ENCODE measurements at places on chromosomes 12 and 14. TPM values are rescaled to one million over a fixed set of nuclear protein-coding genes. Genes with fewer than 3 reads are reported as not detected.

- no peaks in the 10 kb centered on the region for H3K4me1 ChIP-seq
- no peaks in the 10 kb centered on the region for H3K27me3 ChIP-seq
- no peak overlapping the region for H3K27ac ChIP-seq
- H3K4me3 ChIP-seq: no peak overlapping the region
- H3K36me3 ChIP-seq: no peaks in the 10 kb centered on the region
Observed at GRCh38 chr12:2113119-2113912, 60.5 kb downstream of the CACNA1C start.

CLEC1A gene
- total RNA-seq: not detected

PRIMA1 gene
- 4.9 TPM for total RNA-seq

CAPRIN2 gene
- 55.9 TPM for total RNA-seq

DNA sequence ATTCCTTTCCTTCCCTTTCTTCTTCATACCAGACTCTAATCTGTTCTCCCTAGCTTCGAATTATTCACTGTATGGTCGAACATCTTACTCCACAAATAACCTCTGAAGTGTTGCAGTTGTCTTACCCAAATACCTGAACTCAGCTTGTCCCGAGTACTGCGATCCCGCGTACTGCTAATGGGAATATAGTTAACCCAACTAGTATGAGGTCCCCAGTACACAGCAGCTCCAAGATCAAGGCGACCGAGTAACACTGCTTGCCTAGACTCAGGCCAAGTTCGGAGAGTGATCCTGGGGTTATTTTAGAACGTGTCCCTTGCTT is 462 bp upstream of the ETNK1 start:
- no peaks in the 10 kb centered on the region for H3K36me3 ChIP-seq
- no peak for DNase-seq
- peaks cover 38% of the 10 kb centered on the region for H3K4me1 ChIP-seq
- H3K27ac ChIP-seq: peak overlapping the region; percentile 99
- peak overlapping the region; percentile 94 for H3K4me3 ChIP-seq
- H3K27me3 ChIP-seq: no peaks in the 10 kb centered on the region

DNA sequence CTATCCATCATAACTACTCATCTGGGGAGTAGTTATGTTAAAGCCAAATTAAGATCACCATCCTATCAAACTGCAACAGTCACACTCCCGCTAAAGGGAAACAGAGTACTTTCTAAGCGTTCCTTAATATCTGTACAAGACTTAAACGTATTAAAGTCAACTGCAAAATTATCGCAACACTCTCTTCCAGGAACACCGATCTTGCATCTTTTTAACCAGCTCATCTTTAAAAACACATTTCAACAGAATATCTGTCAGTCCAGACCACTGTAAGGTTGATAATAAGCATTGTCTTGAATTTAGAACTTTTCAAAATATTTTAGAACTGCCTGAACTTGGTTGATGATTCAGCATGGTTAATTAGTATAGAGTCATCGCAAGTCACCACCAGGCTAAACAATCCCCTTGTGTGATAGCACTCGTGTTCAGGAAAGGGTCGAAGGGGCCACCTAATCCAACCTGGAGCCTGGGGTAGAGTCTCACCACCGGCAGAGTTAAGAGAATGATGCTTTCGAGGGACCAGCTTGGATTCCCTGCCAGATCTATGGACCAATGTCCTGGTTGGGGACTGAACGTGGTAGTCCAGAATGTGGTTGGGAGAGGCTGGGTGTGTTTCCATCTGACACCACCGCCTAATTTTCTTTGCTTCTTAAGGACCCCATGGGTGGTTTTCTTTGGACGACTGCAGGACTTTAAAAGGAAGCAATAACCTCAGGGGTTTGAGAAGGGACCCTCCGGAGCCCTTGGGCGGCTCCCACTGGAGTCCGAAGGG is 890 bp downstream of the SPTLC2 start:
- peaks cover 46% of the 10 kb centered on the region for H3K4me1 ChIP-seq
- no peaks in the 10 kb centered on the region for H3K36me3 ChIP-seq
- peak overlapping the region; percentile 84 for H3K4me3 ChIP-seq

GRCh38 chr14:51544471-51544870 is 107.2 kb upstream of the FRMD6 start:
- H3K36me3 ChIP-seq: no peaks in the 10 kb centered on the region
- no peak overlapping the region for H3K4me3 ChIP-seq
- no peaks in the 10 kb centered on the region for H3K27me3 ChIP-seq
- no peak for DNase-seq
- H3K27ac ChIP-seq: no peak overlapping the region

GRCh38 chr14:72521045-72521444 is 372.9 kb downstream of the DPF3 start:
- H3K4me3 ChIP-seq: no peak overlapping the region
- peaks cover 6% of the 10 kb centered on the region for H3K36me3 ChIP-seq
- peaks cover 3% of the 10 kb centered on the region for H3K4me1 ChIP-seq
- no peak for DNase-seq

SGPP1 gene
- 8.5 TPM for total RNA-seq

DNA sequence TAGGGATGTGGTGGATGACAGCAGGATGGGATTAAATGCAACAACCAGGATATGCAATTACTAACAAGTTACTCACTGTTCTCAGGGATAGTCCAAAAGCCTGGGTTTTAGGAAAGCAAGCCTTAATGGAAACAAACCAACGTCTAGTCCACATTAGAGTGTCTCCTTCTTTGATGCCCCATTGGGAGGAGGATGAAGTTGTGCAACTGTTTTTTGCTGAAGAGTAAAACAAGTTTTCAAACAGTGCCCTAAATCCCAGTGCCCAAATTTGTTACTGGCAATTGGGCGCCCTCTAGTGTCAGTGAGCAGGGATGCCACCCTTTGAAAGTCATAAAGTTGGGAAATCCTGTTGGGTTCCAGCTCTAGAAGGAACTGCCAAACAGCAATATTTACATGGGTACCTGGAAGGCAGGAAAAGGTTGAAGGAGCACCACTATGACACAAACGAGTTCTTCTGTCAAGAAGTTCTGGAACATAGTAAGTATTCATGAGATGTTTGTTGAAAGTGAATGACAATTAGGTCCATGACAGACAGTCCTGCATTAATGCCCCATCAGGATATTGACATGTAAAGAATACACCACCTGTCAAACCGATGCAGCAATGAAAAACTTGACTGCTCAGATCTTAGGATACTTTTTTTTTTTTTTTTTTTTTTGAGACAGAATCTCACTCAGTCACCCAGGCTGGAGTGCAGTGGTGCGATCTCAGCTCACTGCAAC is 11.1 kb upstream of the DPF3 start:
- DNase-seq: peak; percentile 55
- H3K27me3 ChIP-seq: no peaks in the 10 kb centered on the region
- no peak overlapping the region for H3K27ac ChIP-seq
- no peak overlapping the region for H3K4me3 ChIP-seq

CD69 gene
- total RNA-seq: 0.42 TPM

DNA sequence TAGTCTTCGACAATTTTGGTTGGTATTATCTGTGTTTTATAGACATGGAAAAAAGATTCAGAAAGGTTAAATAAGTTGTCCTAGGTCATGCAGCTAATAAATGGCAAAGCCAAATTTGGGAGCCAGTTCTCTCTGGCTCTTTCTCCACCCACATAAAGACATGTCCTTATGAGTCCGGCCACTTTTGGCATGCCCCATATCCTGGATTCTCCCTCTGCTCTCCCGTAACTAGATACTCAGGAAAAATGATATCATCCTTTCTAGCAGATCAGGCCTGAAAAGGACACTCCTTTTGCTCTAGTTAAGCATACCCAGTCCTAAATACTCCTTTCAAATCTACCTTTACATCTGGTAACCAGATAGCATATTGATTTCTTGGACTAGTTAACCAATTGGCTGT is 64.4 kb downstream of the TTLL5 start:
- no peak overlapping the region for H3K27ac ChIP-seq
- H3K27me3 ChIP-seq: no peaks in the 10 kb centered on the region
- no peak for DNase-seq
- H3K36me3 ChIP-seq: peaks cover 49% of the 10 kb centered on the region

- H3K4me1 ChIP-seq: peaks cover 40% of the 10 kb centered on the region
- H3K27ac ChIP-seq: peak overlapping the region; percentile 69
- peaks cover 11% of the 10 kb centered on the region for H3K36me3 ChIP-seq
- H3K4me3 ChIP-seq: 0 out of 2 replicates have a peak overlapping the region, but pooled peaks have one; percentile 4
- DNase-seq: no peak
Observed at GRCh38 chr14:47438650-47439140, 236.7 kb downstream of the MDGA2 start.

DNA sequence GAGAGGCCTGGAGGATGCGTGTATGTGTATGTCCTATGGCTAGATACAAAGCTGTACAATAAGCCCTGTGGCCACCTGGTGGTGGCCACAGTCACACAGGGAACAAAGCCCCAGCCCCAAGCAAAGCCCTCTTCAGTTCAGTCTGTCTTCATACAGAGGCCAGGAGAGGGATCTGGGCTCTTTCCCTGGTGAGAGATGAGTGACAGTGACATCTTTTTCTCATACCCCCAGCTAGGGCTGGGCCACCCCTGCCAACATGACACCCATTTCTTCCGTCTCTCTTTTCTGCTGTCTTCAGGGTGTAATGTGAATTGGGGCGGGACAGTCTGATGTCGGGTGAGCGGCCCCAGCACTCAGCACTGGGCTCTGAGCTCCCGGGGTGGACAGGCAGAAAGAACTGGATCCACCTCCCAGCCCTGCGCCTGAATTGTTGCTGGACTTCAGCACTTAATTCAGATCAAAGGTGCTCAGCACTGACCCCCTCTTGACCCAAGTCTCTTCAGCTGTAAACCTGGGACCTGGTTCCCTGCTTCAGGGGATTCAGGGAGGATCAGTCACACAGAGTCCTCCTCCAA is 59.8 kb downstream of the SERPINA3 start:
- H3K4me3 ChIP-seq: no peak overlapping the region
- no peaks in the 10 kb centered on the region for H3K36me3 ChIP-seq
- no peak for DNase-seq

DNA sequence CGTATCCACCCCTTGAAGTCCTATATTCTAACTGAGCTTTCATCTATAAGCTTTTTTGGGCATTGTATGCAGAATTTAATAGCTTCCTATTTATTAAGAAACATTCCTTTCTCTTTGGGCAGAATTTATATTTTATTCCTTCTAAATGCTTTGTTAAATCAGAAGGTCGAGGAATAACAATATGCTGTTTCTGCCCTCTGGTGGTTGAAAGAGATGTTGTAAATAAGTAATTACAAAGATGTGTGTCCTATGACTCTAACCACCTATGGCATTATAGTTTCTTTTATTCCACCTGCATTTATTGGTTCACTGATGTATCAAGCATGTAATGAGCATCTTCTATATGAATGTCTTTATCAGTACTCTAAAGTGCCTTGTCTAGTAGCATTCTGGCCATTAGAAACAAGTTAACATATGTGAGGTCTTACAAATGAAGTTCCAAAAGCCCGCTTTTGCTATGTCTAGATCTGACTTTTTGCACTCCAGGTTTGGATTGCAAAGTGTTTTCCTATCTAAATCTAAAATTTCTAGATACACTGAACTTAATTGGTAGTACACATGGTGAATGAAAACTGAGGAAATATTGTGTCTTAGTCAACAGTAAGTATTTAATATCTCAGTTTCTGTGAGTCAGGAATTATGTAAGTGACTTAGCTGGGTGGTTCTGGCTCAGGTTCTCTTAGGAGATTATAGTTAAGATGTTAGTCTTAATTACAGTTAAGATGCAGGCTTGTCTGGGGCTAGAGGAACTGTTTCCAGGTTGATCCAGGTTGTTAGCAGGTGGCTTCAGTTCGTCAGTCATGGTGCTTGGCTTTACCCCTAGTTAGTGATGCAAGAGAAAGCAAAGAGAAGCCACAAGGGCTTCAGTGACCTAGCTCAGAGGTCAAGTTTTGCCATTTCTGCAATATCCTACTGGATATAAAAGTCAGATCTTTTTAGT is 57.5 kb downstream of the PLEKHA5 start:
- peak overlapping the region; percentile 79 for H3K27ac ChIP-seq
- no peak for DNase-seq
- no peaks in the 10 kb centered on the region for H3K36me3 ChIP-seq
- H3K4me3 ChIP-seq: no peak overlapping the region
- peaks cover 82% of the 10 kb centered on the region for H3K4me1 ChIP-seq
- no peaks in the 10 kb centered on the region for H3K27me3 ChIP-seq

DNA sequence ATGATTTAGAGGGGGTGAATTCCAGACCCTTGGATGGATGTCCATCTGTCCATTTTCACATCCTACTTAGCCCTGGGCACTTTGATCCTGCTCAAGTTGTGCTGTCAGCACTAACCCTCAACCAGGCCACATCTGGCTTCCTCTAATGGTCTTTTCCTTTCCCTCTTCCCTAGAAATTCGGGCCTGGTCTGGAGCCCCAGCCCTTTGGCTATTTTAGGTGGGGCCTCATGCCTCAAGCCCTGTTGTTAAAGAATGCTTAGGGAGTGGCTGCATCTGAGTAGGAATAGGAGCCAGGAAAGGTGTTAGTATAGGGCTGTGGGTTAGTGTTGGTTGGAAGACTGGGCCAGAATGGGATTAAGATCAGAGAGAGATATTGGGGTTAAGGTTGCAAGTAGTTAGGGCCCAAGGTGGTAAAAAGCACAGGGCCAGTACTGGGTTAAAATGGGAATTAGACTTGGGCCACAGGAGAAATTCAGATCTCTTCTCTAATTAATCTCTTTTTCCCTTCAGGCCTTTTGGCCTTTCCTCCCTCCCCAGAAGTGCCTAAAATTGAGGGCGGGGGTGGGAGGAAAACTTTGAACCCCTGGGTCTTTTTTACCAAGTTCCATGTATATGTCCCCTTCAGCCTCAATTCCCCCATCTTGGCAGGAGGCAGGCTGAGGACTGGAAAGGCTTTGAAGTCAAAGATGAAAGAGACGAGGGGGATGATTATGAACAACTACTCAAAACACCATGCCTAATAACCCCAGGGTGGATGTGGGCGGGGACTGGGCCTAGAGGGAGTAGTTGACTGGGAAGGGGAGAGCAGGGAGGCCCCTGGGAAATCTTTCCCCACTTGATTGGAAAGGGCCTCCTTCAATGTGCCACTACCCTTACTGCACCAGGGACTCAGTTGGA is 4.0 kb upstream of the ZNF385A start:
- peaks cover 15% of the 10 kb centered on the region for H3K27me3 ChIP-seq
- peaks cover 81% of the 10 kb centered on the region for H3K4me1 ChIP-seq
- H3K4me3 ChIP-seq: no peak overlapping the region
- H3K36me3 ChIP-seq: peaks cover 3% of the 10 kb centered on the region
- DNase-seq: no peak

AQP2 gene
- not detected for total RNA-seq

DNA sequence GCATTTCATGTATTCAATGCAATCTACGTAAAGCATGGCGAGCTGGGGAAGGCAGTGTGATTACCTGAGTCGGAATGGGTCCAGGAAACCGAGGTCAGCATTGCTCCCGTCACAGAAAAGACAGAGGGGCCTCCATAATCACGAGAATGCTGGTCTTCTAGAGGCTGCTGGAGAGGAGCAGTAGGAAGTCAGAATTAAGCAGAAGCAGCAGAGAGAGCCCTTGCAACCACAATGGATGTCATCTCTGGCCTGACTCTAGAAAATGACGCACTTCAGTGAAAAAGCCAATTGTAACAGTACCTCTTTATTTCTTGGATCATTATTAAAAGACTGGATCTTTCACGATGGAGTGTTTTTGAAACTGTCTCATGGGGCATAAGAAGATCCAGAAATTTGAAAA is 69.5 kb upstream of the FOXN3 start:
- DNase-seq: no peak
- H3K4me1 ChIP-seq: peaks cover 54% of the 10 kb centered on the region
- H3K27ac ChIP-seq: peak overlapping the region; percentile 8
- H3K36me3 ChIP-seq: peaks cover 14% of the 10 kb centered on the region
- H3K27me3 ChIP-seq: no peaks in the 10 kb centered on the region
- no peak overlapping the region for H3K4me3 ChIP-seq

Measured in WTC11 (cell line).